Stimulated activated CD8-positive, alpha-beta memory T cell treated with anti-CD3 and anti-CD28 coated beads, Interleukin-7, amount 100 ng/mL, for 1 hour (primary cell): ENCODE measurements at places on chromosomes 4 and X.

DNA sequence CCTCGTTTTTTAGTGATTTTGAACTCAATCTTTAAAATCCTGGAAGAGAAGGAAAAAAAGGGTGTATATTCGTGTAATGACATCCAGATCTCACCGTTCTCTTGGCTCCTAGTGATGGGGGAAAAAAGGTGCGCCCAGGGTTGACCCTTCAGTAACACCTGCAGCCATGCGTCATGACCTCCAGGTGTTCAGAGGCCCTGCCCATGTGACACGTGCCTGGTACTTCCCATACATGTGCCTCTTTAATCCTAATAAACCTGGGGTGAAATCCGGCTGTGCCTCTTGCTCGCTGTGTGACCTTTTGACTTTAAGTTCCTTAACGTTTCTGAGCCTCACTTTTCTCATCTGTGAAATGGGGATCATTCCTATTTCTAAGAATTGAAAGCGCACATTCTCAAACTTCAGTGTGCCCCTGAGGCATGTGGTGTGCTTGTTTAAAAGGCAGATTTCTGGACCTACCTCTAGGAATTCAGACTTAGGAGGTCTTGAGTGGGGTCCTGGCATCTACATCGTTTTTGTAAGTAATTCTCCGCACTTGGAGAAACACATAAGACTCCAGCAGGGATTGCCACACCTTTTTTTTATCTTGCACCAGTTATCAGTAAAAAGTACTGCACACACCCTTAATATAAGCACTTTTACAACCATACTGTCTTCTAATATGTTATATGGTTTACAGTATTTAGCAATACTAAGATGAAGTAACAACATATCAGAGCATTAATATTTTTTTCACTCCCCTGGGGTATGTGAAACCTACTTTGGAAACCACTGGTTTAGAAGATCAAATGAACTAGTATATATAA, 90.1 kb downstream of the RELL1 start:
- DNase-seq = no peak

DNA sequence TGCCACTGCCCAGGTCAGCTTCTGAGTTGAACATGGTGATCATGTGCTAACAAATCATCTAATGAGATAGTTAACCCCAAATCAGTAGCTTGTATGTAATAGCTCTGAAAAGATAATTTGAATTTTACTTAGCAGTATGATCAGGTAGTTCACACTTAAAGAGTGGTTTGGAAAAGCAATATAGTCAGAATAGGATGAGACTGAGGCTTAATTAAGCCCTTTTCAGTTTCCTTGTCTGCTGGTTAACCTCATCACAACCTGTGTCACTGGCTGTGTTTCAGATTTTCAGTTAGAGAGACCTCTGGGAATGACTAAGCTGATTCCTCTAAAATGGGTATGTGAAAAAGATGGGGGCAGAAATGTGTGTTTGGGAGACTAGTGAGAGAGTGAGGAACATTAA, 38.1 kb downstream of the GPR174 start:
- DNase-seq = no peak

- no peak for DNase-seq
Observed at GRCh38 chr4:76458297-76458696, 23.3 kb downstream of the SHROOM3 start.

- DNase-seq = no peak
Observed at GRCh38 chr4:170005472-170005871, 20.7 kb downstream of the MFAP3L start.

DNA sequence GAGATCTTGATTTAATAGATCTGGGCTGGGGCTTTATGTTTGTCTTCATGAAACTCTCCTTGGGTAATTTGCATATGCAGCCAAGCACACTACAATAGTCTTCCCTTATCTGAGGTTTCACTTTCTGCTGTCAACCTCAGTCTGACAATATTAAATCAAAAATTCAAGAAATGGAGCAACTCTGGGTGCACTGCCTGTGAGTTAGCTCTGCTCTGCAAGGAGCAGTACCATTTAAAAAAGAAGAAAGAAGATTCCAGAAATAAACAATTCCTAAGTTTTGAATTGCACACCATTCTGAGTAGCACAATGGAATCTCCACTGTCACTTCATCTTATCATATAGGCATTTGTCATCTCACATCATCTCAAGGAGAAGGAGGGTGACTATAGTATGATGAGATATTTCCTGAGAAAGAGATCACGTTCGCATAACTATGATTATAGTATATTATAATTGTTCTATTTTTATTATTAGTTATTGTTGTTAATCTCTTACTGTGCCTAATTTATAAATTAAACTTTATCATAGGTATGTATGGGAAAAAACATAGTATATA, 9.4 kb downstream of the FNIP2 start:
- no peak for DNase-seq
